ENCODE measurements at places on chromosomes 3 and 15.

- no peak for DNase-seq
These were observed 381.7 kb upstream of the ARPP21 start for GRCh38 chr3:35257641-35258040.

DNA sequence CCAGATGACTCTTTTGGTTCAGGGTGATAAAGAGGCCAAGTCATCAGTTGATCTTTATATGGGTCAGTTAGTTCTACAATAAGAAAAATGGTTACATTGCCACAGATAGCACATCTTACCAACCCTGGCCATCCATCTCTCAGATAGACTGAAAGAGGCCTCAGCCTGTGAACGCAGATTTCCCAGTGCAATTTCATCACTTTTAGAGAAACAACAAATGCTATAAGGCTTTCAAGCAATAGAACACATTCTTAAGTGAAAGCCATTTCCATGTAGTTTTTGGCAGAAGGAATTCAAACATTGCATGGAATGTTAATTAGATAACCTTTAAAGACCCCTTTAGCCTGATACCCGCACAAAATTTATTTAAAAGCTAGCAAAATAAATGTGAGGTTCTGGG lies 200.6 kb upstream of the ZBTB20 start:
- no peak for DNase-seq

- DNase-seq: peak; percentile 22
These were observed 27.7 kb upstream of the IL20RB start for GRCh38 chr3:136929977-136930670.

DNA sequence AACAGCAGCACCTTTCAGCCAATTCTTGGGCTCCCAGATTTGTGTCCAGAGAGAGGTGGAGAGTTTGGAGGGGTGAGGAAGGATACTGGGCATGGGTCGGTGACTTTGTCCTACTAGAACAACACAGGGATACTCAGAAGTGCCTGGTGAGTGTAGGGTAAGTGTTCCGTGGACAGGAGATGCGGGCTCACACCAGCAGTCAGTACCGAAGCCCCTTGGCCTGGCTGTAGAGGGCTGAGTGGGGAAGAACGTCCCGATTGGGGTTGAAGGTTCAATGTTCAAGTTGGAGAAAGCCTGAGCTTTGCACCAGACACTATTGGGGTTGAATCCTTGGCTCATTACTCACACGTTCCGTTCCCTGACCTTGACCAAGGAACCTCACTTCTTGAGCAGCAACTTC lies 40.8 kb upstream of the SLC6A11 start:
- DNase-seq: no peak

DNA sequence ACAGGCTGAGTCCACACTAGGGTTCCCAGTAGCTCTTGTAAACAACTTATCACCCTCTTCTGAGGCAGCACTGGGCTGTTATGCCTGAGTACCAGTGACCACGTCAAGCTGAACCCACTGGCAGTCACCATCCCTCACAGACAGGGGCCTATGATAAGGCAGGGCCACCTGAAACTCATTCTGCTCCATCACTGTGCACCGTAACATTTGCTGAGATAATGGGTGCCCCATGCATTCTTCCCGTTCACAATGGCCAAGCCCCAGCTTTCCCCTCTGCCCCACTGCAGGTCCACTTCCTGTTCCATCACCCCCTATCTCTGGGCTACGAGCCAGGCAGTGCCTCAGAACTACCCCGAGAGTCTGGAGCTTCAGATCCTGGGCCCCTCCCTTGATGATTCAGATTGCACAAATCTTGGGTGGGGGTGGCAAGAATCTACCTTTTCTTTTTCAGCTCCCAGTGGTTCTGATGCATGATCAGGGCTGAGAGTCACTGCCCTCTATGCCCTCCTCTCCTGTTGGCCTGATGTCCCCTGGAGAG lies 158.0 kb downstream of the RAB11A start:
- no peak for DNase-seq

GRCh38 chr3:64799606-64800005 lies 111.8 kb upstream of the ADAMTS9 start:
- no peak for DNase-seq
